Astrocyte of the hippocampus (primary cell): ENCODE measurements at places on chromosomes 7 and 10.

DNA sequence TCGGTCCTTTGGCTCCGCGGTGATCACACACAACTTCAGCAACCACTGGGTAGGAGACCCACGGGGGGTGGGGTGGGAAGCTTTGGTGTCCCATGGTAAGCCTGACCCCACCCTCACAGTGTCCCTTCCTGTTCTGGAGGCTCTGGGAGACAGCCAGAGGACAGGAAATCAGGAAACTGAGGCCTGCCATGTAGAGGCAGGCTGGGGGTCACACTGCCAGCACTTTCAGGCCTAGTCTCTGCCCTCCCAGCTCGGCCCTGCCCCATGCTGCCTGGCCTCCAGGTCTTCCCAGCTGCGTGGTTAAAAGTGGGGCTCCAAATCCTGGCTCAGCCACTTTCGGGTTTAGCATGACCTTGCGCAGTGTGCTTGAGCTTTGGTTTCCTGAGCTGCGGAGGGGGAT lies 10.9 kb downstream of the AQP1 start:
- DNase-seq, result no peak

DNA sequence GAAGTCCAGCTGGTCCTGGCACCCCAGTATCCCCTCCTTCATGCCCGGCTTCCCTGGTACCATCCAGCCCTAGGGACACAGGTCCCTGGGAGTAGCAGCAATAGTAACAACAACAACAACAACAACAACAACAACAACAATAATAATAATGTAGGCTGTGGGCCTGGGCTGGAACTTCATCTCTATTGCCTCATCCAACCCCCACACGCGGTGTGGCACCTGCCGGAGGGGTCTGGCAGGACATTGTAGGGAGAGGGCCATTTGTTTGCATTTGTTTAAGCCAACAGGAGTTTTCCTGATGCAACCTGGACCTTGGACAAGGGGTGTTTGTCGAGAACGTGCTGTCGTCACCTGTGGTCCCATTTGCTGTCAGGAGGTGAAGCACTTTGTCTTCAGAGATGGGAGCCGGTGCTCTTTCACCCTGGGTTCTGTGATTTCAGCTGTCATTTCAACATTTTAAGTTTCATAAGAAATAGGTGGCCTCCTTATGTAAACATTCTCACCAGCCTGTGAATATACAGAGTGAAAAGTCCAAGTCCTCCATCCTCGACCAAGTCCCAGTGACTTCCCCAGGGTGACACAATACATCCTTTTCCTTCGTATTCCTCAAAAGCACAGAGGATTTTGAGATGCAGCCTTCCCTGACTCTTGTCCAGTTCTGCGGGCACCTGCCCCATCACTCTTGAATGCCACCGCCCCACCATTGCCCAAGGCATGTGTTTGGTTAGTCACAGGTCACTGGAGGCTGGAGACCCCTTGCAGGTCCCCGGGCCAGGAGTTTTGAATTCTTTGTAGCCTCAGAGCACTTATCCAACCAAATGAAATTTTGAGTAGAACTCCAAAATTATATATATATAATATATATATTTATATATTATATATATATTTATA lies 9.2 kb downstream of the LHPP start:
- DNase-seq, result no peak

GRCh38 chr7:46864716-46865115 lies 717.2 kb downstream of the TNS3 start:
- DNase-seq, result no peak

DNA sequence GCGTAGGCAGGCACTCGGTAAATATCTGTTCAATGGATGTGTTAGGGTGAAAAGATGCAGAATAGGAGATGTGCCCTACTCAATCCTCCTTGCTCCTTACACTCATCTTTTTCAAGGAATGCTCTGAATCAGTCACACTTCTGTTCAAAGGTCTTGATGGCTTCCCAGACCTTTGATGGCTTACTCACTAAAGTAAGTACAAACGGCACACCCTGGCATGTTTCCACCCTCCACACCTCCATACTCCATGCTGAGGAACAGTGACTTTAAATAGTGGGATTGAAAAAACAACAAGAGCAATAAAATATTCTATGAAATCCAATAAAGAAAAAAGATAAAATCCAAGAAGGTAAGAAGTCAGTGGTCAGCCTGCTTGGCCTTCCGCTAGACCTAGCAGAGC lies 569.2 kb downstream of the SORCS1 start:
- DNase-seq, result no peak

GRCh38 chr7:128166603-128167041 lies 74.5 kb upstream of the LEP start:
- peak; percentile 57 for DNase-seq

DNA sequence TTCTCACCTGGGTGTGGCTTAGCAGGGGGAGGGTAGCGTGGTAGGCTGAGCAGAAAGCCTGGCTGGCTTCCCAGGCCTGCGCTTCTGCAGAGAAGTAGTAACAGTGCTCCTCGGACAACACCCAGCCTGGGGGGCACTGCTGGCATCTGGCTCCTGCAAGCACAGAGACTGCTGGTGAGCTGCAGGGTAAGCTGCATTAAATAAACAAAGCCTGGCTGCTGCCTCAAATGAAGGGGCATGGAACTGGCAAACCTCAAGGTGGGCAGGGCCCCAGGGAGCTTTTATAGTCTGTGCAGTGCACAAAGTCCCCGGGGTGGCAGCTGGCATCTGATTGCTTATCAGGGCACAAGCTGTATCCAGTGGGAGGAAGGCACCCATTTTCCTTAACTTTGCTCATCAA lies 3.9 kb downstream of the KLRG2 start:
- DNase-seq, result no peak

DNA sequence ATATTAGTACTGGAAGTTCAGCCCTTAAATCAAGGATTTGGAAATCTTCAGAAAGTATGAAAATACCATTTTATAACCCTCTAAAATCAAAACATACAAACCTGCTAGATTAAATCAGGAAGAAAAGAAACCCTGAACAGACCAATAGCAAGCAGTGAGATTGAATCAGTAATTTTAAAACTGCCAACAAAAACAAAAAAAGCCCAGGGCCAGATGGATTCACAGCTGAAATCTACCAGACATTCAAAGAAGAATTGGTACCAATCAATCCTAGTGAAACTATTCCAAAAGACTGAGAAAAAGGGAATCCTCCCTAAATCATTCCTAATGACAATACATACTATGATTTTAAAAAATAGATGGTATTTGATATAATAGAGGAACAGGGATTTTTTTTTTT lies 70.1 kb downstream of the MCU start:
- no peak for DNase-seq

DNA sequence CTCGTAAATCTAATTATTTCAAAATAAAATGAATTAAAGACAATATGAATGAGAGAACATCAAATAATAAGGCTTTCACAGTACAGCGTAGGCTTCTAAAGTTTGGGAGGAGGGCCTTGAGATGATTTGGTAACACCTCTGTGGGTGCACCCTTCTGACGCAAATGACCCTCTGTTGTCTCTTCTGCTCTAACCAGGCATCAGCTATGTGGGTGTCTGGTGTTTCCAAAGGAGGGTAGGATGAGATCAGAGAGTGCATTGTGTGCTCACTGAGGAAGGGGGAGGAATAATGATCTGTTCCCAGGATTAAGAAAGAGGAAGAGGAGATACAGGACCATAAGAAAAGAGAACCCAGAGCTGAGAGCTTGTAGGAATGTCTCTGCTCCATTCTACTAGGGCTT lies 420.4 kb downstream of the SDK1 start:
- DNase-seq, result no peak

DNA sequence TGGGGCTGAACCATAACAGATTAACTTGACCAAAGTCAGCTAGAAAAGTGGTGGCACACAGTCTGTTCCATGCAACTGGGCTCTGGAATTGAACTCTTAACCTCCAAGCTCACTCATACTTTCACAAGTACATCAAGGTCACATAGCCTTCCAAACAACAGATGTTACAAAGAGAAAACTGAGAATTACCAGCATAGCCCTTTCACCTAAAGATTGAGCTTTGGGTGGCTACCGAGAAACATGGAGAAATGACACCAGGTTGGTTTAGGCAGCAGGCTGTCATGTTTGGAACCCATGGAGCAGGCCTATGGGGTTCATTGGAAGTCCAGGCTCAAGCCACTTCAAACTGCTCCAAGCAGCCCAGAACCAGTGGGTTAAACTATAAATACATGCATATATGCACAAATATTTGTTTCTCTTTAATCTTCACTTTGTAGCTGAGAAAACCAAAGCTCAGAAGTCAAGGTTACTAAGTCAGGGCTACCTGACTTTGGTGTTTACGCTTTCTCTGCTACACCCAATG lies 59.1 kb downstream of the MALSU1 start:
- DNase-seq, result no peak

GRCh38 chr10:61173450-61173849 lies 229.5 kb upstream of the RHOBTB1 start:
- DNase-seq, result no peak

DNA sequence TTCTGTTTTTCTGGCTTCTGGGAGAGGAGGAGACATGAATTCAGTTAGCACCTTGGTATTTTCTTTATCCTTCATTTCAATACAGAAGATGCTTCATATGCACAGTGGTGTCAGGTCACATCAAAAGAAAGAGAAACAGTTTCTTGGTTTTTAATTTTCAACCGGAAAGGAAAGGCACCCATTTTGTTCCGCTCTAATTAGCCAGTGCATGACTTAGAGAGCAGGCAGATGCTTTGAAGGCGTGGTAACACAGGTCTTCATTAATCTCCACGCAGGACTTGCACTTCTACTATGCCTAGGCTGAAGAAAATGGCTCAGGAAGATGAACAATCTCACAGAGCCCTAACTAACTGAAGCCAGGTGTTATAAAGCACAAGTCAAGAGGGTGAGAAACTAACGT lies 70.4 kb upstream of the ATRNL1 start:
- no peak for DNase-seq

DNA sequence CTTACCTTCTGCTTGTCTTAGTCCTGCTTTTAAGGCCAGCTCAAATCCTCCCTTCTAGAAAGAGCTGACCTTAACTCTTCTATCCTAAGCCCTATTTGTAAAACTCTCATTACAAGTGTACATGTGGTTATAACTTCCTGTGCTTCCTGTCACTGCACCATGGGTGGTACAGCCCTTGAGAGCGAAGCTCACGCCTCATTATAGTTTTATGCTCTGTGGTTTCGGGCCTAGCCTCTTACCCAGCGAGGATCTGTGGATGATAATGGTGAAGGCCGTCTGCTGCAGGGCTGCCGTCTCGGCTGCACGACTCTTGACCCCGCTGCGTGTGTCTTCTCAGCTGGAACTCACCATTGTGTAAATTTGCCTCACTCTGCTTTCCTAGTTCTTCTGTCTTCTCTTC lies 74.6 kb downstream of the CUL1 start:
- DNase-seq, result peak; percentile 12

DNA sequence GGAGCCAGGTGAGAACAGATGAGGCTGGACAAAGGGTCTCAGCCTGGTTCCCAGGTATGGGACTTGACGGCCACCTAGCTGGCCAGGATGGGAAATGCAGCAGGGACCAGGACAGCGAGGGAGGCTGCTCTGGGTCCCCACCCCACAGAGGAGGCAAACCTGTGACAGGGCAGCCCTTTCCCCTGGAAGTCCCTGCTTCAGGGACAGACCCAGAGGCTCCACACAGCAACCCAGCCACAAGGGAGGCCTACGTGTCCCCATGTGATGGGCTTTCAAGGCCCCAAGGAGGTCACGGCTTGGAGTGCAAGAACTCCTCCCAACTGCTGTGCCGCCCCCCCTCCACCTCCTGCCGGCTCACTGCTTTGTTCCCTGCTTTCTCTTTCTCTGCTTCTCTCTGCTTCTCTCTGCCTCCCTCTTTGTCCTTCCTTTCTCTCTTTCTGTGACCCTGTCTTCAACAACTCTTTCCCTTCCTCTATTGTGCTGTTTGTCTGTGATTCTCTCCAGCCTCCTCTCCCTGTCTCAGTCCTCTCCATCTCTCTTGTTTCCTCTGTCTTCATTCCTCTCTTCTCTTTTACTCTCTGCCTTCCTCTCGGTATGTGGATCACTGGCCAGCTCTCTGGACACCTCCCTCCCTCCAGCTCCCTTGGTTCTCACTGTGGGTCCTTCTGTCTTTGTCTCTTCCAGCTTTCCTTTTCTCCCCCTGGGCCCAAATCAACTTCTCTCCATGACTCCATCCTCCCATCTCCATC lies 9.6 kb upstream of the EIF5AL1 start:
- peak; percentile 42 for DNase-seq

DNA sequence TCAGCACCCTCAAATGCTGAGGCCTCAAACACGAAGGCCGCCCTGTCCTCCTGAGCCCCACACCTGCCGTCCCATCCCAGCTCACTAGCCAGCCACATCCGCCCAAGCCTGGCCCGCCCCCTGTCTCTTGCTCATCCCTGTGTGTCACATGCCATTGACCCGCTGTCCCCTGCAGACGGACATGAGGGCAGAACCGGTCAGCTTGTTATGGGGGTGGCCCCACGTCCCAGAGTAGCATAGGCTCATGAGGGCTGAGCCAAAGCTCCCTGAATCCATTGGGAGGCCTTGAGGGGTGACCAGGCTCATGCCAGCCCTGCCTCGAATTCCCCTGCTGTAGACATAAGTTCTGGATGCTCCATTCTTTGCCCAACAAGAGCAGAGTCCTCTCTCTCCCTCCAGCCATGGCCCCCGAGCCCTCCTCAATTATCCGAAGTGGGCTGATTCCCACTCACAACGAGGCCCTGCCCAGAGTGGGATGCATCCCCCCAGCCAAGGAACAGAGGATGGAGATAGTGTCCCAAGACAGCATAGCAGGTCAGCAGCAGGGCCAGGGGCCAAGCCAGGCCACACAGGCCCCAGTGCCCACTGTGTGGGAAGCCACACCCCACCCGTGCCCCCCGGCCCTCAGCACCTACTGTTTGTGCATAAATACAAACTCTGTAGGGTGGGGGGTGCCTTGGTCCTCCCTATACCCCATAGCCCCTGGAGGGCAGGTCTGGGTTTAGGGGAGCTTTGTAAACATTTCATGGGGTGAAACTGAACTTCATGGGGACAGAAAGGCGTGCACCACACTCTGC lies 42.1 kb downstream of the EBF3 start:
- DNase-seq, result no peak

DNA sequence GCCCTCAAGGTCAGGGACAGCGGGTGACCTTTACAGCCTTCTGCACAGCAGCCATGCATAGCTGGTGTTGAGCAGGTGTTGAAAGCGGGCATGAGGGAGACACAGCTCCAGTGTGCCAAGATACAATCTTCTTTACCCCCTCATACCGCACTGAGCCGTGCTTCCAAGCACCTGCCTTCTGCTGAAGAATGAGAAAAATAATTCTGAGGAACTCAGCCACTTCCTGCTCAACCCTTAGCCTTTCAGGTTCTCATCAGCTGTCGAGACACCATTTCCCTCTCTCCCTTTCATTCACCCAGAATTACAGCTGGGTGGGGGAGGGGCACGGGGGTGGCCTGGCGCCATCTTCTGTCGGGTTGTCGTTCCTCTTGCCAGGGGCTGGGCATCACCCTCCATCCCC lies 58.6 kb downstream of the COL13A1 start:
- DNase-seq, result no peak

- DNase-seq, result no peak
These were observed 252.6 kb downstream of the DOCK4 start for GRCh38 chr7:111953611-111954010.

GRCh38 chr7:143485500-143485899 lies 7.8 kb downstream of the TAS2R41 start:
- DNase-seq, result no peak

- DNase-seq, result peak; percentile 50
These were observed 1.8 kb downstream of the TSC22D4 start for GRCh38 chr7:100476903-100477870.

- peak; percentile 82 for DNase-seq
These were observed 232.1 kb upstream of the SEMA3C start for GRCh38 chr7:81150951-81151361.
